ENCODE measurements at places on chromosomes 11 and 22.

GRCh38 chr11:12430954-12431595 is 53.7 kb downstream of the PARVA start:
- DNase-seq, result peak; percentile 79

DNA sequence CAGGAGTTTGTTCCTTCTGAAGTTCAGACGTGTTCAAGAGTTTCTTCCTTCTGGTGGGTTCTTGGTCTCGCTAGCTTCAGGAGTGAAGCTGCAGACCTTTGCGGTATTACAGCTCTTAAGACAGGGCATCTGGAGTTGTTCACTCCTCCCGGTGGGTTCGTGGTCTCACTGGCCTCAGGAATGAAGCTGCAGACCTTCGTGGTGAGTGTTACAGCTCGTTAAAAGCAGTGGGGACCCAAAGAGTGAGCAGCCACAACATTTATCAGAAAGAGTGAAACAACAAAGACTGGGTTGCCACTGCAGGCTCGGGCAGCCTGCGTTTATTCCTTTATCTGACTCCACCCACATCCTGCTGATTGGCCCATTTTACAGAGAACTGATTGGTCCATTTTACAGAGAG is 373.1 kb downstream of the ETS1 start:
- no peak for DNase-seq

DNA sequence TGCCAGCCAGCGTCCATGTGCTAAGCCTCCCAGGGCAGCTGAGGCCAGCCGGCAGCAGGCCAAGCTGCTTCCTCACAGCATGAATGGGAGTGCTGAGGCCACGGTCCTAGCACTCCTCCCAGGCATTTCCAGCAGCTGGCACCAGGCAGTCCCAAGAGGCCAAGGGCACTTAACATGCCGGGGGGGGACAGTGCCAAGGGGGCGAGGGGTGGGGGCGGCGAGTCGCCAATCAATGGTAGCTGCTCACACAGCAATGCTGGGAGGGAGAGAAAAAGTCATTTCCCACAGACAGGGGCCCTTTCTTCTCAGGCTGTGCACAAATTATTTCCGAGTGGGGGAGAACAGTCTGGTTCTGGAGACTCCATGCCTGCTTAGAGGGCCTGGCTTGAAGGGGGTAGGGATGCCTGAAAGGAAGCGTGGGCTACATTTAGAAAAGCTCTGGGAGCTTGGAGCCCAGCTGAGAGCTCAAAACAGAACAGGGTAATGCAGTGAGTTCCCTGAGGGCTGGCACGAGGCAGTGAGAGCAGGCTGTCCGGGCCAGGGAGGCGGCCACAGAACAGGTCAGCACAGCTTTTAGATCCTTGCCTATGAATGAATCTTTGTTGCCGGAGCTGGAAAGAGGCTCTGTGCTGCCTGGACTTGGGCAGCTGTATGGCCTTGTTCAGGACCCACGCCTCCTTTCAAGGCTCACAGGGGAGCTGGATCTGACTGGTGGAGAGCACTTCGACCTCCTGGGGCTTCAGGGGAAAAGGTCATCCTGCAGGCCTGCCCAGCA is 14.4 kb upstream of the TBC1D10A start:
- no peak for DNase-seq

GRCh38 chr22:36493690-36494110 is 12.3 kb upstream of the TXN2 start:
- no peak for DNase-seq

- DNase-seq, result no peak
Observed at GRCh38 chr11:134050541-134051383, 18.1 kb upstream of the JAM3 start.

GRCh38 chr11:116062129-116062489 is 557.9 kb upstream of the CADM1 start:
- no peak for DNase-seq
